ENCODE measurements at places on chromosomes 6 and 20. TPM values are rescaled to one million over a fixed set of nuclear protein-coding genes. Genes with fewer than 3 reads are reported as not detected.
A peak's percentile ranks its signal among the peaks of the same experiment; 100 is the strongest.

- no peak for DNase-seq
Measured at GRCh38 chr6:114436691-114437090, 93.9 kb upstream of the HS3ST5 start.

DNA sequence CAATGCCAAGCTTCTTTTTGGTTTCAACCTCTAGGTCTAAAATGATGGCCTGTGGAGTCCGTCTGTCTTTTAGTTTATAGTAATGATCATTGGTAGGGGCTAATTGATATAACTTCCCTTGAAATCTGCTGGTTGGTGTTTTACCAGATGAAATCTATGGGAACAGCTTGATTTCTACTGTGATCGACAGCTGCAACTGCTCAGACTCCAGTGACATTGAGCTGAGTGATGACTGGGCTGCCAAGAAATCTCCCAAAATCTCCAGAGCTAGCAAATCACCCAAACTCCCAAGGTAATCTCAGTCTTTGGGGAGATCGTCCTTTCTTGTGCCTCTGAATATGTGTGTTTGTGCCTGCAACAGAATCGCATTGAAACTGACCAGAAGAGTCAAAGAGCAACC lies 70.5 kb upstream of the TMEM181 start:
- no peak for DNase-seq

GRCh38 chr6:158767709-158768108 lies 51.5 kb downstream of the EZR start:
- DNase-seq: no peak

DNA sequence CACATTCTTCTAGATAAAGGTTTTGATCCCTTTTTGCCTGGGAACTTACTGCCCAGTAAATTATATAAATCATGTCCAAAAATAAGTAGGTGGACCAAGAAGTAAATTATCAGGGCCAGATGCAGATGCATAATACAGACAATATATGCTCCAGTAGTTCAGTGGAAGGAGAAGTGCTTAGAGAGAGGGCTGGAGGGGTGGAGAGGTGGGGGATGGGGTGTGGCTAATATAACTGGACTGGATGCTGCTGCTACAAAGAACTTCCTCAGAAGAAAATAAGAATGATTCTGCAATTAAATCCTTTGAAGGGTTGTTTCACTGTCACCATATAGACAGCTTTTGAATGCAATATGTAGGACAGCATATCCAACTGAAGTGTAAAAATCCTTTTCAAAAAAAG lies 14.8 kb upstream of the TFAP2D start:
- DNase-seq: no peak

DNA sequence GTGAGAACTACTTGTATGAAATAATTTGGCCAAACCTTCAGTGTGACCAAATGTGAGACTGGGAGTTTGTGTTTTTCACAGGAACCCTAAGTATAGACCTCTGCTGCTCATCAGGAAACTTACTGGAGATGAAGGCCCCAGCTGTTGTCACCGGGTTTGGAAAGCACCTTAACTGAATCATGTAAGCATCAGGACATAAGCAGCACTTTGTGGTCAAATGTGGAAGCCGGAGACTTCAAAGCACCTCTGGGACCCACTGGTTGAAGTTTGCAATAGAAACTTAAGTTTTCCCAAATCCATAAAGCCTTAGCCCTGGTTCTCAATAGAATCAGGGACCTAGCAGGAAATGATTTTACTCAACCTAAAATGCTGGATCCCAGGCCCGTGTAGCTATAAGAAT lies 14.3 kb downstream of the TTPAL start:
- no peak for DNase-seq

GRCh38 chr6:72761761-72762160 lies 139.9 kb downstream of the KCNQ5 start:
- no peak for DNase-seq

DNA sequence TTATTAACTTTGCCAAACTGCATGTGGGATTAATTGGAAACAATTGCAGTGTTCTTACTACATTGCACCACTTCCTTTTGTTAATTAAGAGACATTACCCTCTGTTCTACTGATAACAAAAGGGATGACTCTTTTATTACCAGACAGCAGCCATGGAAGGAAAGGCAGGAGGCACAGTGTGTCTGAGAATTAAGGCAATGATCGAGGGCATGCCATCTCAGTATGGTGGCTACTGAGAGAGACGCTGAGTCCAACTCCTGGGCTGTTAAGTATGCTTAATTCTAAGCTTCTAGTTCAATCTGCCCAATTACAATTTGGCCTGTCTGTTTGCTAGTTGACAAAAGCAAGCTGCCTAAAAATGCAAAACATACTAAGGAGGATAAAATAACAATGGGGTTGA lies 227.4 kb downstream of the PHACTR1 start:
- DNase-seq: no peak

DNA sequence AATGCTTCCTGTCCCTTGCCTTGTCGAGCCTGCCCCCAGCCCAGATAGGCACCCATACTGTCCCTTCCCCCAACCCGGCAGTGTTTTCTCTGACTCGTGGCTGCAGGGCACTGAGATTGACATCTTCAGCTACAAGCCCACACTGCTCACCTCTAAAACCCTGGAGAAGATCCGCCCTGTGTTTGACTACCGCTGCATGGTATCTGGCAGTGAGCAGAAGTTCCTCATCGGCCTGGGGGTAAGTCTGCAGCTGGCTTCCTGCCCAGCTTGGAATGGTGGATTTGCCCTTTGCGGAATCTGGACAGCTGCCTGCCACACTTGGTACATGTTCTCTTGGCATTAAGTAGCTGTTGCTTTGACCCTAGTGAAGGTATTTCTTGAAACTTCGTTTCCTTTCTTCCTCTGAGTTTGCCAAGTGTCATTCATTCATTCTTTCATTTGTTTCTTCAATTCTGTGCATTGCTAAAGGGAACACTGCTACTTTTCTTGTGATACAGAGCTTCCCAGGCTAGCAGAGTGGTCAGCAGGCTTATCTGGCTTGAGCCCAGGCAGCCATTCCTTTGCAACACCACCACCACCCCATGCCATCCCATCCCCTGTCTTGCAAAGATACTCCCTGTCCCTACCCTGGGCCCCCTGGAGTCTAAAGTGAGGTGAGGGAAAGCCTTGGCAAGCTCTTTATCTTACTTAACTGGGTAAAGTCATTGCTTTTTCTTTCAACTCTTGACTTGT lies 26.2 kb downstream of the CCDC167 start:
- DNase-seq: no peak

GRCh38 chr20:60477958-60478357 lies 519.7 kb downstream of the CDH26 start:
- DNase-seq: no peak

DNA sequence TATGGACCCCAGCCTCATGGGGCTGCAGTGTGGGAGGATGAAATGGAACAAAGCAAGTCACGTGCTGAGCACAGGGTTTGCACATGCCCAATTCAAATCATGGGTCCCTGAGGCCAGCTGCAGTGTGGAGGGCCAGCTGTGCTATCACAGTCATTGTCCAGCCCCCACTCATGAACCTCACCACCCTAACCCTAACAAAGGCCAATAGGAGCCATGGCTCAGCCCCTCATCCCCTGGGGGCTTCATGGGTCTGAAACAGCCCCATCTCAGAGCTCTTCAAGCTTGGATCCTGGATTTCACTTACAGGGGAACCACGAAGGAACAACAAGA lies 125.6 kb upstream of the MAFB start:
- no peak for DNase-seq

GRCh38 chr20:49612127-49612738 lies 44.3 kb upstream of the PTGIS start:
- no peak for DNase-seq

- DNase-seq: peak; percentile 79
Measured at GRCh38 chr20:64101731-64102621, 5.4 kb downstream of the NPBWR2 start.

GRCh38 chr20:38434770-38435554 lies at the start of gene SNHG17:
Gene SNHG17, minus strand, starts transcription at chr20:38435328.
- peak; percentile 35 for DNase-seq

DNA sequence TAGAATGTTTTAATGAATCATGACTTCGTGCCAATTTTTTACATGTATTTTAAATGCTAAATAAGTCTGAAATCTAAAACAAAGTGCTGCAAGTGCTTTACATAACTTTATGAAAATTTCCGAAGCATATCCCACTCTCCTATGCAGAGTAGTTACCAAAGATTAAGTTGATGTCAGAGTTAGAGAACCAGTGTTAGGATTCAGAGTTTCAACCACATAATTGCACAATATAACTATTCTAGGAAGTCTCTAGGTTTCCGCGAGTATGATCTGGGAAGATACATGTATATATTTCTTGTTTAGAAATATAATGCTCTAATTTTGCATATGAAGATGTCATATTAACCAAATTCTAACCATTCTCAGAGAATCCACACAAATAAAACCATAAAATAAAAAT lies 74.8 kb downstream of the ASCC3 start:
- DNase-seq: no peak

DNA sequence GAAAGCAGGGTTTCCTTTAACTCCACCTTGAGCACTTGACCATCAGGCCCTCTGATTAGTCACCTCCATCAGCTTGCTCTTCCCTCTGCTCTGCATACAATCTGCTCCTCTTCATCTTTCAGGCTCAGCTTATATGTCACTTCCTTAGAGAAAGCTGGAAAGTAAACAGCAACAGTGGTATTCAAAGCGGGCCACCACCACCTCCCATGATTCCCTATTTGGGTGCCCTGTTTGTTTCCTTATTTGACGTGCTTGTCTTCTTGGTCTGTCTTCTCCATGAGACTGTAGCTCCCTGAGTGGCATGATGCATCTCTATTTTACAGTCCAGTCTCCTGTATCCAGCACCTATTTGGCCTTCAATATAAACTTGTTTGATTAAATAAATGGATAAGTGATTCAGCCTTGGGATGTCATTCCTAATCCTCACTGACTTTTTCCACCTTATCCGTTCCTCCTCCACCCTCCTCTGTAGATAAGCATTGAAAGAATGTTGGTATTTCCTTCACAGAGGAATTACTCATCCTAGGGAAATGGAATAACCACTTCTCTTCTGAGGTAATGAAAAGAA lies 102.8 kb upstream of the SGK1 start:
- peak; percentile 75 for DNase-seq

DNA sequence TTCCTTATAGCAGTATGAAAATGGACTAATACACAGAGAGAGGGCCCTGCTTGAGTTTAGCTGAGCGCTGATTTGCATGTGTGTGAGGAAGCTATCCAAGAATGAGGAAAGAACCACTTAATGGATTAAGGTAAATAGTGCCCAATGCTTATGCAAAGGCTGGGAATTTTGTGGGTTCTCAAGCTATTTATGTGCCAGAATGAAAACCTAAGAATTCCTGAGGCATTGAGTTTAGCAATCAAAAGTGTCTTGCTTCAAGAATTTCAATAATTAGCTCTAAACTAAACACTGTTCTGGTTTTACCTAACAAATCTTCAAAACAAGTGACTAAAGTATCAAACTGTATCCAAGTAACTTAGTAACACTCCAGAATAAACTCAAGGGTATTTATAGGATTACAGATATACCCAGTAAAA lies 7.0 kb upstream of the OR14J1 start:
- no peak for DNase-seq

DNA sequence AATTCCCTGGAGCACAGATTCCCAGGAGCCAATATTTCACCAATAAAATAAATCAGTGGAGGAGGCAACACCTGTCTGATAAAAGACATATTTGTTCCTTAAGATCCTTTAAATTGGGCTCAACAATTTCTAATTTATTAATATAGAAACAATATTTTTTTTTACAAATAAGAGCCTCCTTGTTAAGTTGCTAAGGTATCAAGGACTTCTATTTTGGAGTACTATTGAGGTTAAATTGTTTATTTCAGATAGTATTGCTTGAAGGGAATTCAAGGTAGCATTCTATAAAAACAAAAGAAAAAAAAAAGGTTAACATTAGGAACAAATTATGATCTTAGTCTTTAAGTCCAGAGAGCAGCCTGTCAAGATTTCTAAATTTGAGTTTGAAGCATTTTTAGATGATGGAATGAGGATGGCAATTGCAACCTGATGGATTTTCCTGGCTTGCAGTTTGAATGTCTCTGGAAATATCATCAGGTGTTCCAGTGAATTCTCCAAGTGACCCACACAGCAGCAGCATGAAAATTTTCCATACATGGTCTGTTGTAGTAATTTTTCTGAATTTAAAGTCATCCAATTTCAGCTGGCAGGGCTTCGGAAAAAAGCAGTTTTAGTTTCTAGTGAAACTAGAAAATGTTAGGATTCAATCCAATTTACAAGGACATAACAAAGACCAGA lies 19.3 kb upstream of the NCR2 start:
- no peak for DNase-seq

DNA sequence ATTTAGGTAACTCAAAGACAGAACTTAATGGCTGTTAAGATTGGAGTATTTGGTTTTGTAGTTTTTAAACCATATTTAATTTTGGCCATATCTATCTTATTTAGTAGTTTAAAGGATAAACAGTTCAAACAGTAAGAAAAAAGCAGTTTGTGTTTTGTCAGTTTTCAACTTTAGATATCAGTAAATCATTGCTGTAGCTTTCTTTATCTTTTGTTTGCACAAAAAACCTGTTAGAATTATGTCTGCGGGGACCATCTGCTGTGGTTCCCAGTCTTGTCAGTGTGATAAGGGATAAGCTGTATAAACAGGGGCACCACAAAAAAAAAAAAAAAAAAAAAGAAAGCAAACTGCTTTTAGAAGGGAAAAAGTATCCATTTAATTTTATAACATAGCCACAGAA lies 40.9 kb downstream of the CDKAL1 start:
- DNase-seq: no peak

DNA sequence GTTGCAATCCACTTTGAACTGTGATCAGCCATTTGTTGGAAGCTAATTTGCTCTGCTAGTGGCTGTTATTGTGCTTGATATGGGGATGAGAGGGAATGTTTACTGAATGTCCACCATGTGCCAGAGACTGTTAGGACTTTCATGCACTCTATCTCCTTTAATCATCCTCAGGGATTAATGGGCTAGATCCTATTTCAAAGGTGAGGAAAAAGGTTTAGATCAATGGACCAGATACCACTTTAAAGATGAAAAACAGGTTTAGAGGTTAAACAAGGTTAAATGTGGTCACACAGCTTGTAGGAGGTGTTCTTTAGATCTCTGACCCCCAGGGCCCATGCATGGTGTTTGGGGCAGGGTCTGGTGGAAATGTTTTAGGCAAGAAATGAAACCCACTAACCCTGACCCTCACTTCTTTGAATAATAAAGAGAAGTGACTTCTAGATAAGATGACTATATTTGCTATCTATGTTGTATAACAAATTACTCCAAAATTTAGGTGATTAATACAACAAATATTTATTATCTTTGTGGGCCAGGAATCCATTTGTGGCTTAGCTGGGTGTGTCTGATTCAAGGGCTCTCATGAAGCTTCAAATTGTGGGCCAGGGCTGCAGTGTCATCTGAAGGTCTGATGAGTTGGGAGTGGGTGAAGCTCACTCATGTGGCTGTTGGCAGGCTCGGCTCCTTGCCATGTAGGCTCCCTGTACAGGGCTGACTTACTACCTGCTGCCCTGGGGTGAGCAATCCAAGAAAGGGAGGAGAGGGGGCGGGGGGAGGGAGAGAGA lies 127.8 kb upstream of the FOXA2 start:
- DNase-seq: no peak

- no peak for DNase-seq
Measured at GRCh38 chr6:169062272-169062671, 191.4 kb downstream of the THBS2 start.

- peak; percentile 69 for DNase-seq
Measured at GRCh38 chr6:34791701-34792604, at the start of gene BLTP3A. Gene BLTP3A, plus strand, starts transcription at chr6:34792083. Its CDS starts 168 bp downstream, at chr6:34792251.

GRCh38 chr6:163338671-163339405 lies 75.7 kb upstream of the QKI start:
- no peak for DNase-seq

GRCh38 chr6:166636191-166636933 lies 9.3 kb upstream of the RPS6KA2 start:
- no peak for DNase-seq

The TFAP2C gene
- 9.6 TPM for polyA plus RNA-seq

The LRFN2 gene
- not detected for polyA plus RNA-seq

The CNBD2 gene
- polyA plus RNA-seq: 5.0 TPM

The PRKN gene
- 0.07 TPM for polyA plus RNA-seq

The FUT9 gene
- not detected for polyA plus RNA-seq

Measured in A549 (cell line).